ENCODE measurements at places on chromosomes 7 and 10.

- DNase-seq = no peak
Observed at GRCh38 chr10:44926751-44927351, 15.7 kb downstream of the TMEM72 start.

DNA sequence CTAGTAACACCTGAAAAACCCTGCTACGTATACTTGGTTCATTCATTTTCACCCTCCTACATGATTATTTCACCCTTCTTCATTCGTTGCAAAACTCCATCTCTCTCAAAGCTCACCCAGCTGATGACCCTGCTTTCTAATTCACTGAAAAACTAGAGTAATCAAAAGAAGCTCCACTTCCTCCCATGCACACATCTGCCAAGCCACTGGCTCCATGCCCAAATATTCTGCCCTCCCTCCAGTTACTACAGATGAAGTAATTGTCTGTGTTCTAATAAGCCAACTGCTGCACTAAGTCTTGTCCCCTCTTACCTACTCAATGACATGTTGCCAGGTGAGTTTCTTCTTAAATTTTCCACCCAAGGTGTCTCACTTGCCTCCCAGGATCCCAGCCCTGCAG, 96.9 kb upstream of the CCDC71L start:
- no peak for DNase-seq

DNA sequence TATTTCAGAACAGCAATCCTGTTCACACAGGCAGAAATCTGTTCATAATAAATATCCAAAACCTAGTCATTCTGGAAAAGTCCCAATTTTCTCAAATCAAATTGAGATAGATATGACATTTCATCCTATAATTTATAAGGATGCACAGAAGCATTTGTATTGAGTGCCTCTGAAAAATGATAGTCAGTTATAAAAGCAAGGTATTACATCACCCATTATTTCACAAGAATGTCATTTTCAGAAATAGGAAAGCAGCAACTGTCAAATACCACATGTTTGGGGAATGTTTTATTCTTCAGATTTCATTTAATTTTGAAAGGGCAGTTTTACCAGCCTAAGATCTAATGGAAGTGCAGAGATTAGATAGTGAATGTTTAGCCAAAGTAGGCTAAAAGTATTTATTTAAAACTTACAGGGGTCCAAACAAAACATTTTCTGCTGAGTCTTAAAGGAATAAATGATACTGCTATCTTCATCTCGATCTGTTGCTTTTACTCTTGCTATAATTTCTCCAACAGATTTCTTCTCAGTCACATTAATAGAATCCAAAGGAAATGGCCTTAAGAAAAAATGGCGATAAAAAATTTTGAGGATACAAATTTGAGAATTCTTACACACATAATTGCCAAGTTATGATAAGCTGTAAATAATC, 185.8 kb downstream of the HGF start:
- DNase-seq = no peak

GRCh38 chr10:7512487-7512886, 101.7 kb upstream of the SFMBT2 start:
- DNase-seq = no peak

- no peak for DNase-seq
Observed at GRCh38 chr7:2110610-2111396, 121.9 kb downstream of the MAD1L1 start.

DNA sequence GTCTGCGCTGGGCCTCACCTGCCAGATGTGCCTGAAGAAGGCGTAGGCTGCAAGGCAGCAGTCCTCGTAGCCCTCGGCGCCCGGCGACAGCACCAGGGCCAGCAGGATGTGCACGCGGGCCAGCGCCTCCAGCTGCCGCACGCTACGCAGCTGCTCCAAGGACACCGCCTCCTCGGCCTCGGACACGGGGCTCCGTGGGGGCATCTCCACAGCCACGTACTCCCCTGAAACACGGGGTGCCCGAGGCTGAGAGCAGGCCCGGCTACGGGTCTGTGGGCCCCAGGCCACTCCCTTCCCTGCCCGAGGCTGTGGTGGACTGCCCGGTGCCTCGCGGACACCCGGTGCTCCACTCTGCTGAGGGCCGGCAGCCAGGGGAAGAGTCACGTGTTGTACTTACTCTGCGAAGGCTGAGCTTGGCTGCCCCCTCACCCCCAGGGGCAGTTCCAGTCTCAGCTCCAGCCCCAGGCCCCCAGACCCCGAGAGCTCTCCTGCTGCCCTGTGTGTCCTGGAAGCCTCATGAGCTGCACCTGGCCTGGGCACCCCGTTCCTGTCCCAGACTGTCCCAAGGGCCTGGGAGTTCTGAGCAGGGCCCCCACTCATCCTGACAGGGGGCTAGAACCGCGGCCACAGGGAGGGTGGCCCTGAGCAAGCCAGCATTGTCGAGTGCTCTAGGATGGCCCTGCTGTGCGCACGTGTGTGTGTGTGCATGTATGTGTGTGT, 62.8 kb downstream of the CFAP46 start:
- no peak for DNase-seq

GRCh38 chr7:149880638-149881311, 7.0 kb downstream of the ATP6V0E2 start:
- DNase-seq = no peak

DNA sequence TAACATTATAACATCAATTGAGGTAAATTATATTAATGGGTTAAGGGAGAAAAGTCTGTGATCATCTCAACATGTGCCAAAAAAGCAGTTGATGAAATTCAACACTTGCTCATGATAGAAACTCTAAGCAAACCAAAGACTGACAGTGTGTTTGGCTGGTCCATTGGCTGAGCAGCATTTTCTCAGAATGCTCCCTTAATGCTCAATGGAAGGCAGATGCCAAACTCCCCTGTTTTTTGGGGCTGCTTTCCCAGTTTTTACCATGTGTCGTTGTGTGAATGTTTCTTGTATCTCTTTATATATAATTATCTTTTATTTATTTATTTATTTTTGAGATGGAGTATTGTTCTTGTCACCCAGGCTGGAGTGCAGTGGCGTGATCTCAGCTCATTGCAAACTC, 114.7 kb downstream of the SEC23IP start:
- no peak for DNase-seq

GRCh38 chr10:118953598-118954393, 75.7 kb upstream of the NANOS1 start:
- DNase-seq = no peak

- peak; percentile 48 for DNase-seq
Observed at GRCh38 chr7:90708841-90709317, 112.8 kb downstream of the CDK14 start.

- DNase-seq = no peak
Observed at GRCh38 chr7:79176859-79177477, 276.5 kb downstream of the MAGI2 start.

- no peak for DNase-seq
Observed at GRCh38 chr7:71793251-71793650, 618.9 kb downstream of the CALN1 start.

GRCh38 chr10:12165036-12165435, 30.7 kb downstream of the NUDT5 start:
- no peak for DNase-seq

GRCh38 chr7:106111655-106112117, 426 bp downstream of the SYPL1 start:
- peak; percentile 60 for DNase-seq

DNA sequence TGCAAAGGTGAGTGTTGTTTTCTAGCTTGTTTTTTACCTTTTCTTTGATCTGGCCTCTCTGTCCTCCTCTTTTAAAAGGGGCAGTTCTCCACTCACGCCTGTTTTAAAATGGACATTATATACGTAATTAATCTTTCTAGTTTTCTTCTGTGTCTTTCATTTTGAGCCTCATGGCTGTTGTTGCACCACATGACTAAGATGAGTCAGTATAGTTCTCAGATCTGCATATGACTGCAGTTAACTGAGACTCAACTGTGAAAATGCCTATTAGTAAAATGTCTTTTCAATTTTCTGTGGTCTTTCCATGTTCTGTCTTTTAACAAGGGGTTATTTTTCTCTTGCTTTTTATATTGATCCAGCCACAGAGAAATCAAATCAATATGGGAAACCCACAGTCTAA, 296.1 kb downstream of the CDK14 start:
- DNase-seq = no peak

- DNase-seq = no peak
Observed at GRCh38 chr10:105586451-105587098, 945.5 kb downstream of the SORCS3 start.

DNA sequence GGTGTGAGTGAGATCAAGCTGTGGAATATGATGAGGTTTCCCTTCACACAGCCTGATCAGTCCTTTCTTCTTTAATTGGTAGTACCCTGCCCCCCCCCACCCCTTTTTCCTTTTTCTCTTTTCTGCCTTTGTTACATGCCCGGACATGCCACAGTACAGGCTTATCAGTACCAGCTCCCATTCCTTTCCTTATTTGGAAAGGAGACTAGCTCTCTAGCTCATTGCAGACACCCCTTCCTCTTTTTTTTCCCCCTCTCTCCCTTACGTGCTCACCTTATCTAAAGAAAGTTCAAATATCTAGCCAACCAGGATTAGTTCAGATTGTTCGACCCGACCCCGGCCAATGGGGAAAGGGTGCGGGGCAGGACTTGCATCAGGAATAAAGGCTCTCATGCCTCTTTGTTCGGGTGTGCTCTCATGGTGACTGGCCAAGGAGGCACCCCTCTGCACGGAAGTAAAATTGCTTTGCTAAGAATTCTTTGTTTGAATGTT, 230.4 kb downstream of the ACTR3B start:
- DNase-seq = no peak

DNA sequence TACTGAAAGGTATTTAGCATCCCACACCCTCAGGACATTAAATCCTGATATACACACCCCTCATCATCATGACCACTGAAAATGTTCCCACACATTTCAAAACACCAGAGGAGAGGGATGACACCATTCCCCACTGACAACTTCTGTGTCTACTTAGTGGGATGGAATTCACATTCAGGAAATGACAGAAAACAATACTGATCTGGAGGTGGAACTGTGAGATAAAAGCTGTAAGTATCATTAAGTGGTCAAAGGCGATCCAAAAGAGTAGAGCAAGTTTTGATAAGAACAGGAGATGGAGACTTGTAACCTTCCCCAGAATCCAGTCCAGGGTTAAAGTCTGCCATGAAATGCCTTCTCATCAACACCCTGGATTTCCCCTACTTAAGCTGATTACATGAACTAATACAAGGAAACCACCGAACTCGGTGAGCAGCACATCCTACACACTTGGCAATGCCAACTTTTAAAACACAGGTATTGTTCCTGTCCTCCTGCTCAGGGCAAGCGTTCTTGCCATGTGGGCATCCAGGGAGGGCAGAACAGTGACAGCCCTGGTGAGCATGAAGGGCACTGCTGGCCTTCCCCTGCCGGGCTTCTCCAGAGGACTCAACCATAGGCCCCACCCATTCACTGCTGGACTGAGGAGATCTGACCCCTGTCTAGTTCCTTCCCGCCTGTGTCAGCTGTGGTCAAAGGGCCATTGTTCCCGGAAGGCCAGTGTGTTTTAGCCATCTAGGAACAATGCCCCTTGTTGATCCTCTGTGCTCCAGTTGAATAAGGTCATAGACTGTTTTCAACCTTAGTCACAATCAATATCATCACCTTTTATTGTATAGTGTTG, 85.0 kb downstream of the SGMS1 start:
- no peak for DNase-seq

GRCh38 chr10:14491811-14492210, 161.1 kb upstream of the FRMD4A start:
- DNase-seq = no peak

- DNase-seq = no peak
Observed at GRCh38 chr10:944034-944831, 12.7 kb upstream of the LARP4B start.

DNA sequence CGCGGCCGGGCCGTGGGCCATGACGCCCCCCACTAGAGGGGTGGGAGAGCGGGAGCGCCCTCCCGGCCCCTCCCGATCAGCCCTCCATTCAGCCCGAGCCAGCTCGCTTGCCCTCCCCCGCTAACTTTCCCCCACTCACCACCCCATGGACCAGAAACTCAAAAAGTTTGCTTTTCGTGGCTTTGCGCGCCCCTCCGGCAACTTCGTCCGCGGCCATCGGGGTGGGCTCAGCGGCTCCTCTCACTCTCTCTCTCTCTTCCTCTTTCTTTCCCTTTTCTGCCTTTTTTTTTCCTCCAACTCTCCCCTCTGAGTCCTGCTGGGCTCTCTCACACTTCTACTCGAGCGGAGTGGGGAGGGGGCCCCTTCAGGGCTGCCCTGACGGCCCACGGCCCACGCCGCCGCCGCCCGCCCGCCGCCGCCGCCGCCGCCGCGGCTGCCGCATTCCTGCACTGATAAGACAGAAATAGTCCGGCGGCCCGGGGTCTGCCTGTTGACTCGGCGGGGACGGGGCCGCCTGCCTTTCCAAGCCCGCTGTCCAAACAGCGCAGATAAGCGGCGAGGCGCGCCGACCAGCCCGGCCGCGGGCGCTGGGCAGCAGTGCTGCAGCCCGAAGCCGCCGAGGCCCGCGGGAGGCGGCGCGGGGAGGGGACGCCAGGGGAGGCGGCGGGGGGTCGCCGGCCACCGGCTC, at the start of gene SMARCD3:
TSS of gene SMARCD3 (minus strand) at position 349 of the 688 bp plus-strand sequence. CDS start at position 217, 132 bp downstream.
- DNase-seq = no peak

GRCh38 chr7:29431686-29432085, 131.9 kb upstream of the PRR15 start:
- DNase-seq = no peak

GRCh38 chr7:106167439-106168136, 55.5 kb upstream of the SYPL1 start:
- DNase-seq = no peak

DNA sequence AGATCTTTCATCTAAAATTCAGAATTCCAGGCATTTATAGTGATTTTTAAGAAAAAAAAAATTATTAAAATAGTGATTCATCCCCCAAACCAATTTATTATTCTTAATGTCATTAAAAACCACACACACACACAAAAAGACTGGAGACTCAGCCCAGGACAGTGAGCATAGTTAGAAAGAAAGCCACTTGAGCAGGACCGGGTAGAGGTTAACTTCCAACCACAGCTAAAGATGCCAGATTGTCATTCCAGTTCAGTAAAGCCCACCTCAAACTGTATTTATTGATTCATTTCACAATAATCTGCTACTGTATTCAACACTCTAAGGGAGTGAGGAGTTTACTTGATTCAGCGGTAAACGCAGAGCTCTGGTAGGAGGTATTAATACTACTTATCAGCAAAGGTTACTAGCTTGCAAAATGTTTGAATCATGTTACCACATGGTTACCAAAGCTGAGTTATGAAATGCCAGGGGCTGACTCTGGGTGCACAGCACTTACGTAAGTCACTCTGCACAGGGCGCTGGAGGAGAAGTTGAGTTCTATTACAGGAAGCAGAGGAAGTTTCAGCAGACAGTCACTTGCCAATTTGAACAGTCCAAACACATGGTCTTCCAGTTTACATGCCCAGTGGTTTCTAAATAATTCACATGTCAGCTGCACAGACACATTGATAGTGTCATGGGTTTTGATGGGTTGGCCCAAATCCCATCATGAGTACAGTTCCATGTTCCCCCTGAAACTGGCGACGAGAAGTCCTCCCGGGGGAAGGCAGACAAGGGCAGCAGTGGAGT, 64.6 kb downstream of the KLF6 start:
- DNase-seq = peak; percentile 56

DNA sequence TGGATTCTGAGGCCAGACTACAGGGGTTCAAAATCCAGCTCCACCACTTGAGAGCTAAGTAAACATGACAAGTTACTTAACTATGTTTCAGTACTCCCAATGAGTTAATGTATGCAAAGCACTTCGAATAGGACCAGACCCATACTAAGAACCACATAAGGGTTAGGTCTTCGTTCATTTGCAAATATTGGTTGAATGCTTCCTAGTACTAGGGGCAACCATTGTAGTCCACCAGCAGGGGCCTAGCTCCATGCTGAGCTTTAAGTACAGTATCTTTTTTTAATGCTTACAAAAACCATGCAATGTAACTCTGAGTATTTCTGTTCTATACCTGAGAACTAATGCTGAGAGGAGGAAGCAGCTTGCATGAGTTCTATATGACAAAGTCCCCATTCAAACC, 80.4 kb upstream of the PDE1C start:
- DNase-seq = no peak

Data from NK-92 treated with Interleukin-12 subunit alpha and Interleukin-12 subunit beta, amount 100 ng/mL, for 24 hours (cell line).